AG04449 (cell line): ENCODE measurements at places on chromosomes 3 and 15.

- no peak for DNase-seq
Measured at GRCh38 chr3:65876028-65876420, 162.7 kb downstream of the MAGI1 start.

DNA sequence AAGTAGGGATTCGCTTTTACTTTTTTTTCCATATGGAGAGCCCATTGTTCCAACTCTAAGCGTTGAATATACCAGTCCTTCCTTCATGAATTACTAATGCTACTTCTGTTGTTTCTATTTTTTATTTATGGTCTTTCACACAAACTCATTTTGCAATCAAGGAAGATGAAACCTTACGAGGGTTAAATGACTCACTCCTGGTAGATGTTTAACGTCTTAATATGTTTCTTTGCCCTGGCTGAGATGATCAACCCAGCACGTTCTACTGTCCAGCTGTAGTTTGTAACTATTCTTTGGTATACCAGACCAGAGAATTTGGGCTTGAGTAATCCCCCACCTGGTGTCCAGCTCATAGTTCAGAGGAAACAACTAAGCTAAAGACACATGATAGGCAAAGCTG, 23.1 kb downstream of the CDCP1 start:
- peak; percentile 78 for DNase-seq

DNA sequence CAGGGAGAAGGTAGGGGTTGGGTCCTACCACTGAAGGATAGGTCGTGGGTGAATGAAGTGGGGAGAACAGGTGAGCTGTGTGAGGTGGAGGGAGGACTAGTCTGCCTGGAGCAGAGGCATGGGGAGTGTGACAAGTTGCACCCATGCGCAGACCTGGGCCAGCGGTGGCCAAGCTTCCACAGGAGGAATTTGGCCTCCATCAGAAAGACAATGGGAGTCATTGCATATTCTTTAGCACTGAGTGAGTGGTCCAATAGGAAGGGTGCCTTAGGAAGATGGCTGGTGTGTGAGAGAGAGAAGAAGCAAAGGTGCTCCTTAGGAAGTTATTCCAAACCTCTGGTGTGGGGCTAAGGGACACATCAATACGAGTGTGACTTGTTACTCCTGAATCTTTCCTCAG, 191.1 kb downstream of the KCNAB1 start:
- DNase-seq: no peak

DNA sequence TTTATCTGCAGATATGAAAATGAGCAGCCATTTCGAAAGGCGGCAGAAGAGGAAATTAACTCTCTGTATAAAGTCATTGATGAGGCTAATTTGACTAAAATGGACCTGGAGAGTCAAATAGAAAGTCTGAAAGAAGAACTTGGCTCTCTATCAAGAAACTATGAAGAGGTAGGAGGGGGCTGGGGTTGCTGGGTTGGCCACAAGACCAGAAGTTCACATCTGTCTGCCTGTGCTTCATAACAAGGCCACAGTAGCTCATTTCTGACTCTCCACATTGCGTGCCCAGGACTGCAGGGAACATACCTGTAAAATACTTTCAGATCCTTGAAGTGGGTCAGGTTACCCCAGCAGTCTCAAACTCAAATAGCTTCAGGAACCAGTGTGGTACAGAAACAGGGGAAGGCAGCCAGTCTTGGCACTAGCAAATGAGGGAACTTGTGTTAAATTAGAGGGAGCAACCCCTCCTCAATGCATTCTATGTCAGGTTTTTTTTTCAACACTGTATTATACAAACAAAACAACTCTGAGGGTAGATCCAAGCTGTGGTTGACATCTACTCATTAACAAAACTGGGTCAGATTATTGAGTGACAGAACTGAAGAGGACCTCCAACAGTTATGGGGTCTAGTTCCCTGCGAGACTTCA, 48.7 kb downstream of the BFSP2 start:
- no peak for DNase-seq

- no peak for DNase-seq
Measured at GRCh38 chr3:58556761-58557221, 19.8 kb upstream of the ACOX2 start.
